DMS79 treated with DMSO at 0.1 percent for 48 hours (cell line): ENCODE measurements at places on chromosomes 2 and 18.

DNA sequence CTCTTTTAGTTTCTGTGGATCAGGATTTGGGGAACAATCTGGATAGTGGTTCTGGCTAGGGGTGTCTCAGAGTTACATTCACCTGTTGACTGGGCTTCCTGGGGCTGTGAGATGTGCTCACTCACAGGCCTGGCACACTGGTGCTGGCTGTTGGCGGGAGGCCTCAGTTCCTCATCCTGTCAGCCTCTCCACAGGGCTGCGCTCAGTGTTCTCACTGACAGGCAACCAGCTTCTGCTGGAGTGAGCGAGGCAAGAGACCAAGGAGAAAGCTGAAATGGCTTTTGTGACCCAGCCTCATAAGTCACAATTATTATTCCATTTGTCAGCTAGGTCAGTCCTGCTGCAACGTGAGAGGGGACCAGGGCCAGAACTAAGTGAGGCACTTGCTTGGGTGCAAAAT lies 180.6 kb upstream of the GLI2 start:
- no peak for DNase-seq

DNA sequence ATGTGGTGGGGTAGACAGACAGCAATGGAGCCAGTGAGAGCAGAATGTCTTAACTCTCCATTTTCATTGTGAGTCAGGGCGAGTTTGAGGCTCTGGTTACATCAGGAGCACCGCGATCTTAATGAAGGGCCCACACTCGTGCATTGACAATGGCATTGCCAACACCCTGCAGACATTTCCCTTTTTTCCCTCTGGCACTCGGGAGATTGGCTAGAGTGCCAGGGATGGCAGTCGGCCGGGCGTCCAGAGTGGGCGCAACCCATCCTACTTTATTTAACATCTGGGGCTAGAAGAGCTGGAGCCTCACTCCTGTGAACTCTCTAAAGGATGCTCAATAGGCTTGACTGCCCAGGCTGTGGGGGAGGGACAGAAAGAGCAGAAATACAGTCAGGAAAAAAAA lies 9.7 kb downstream of the PROKR1 start:
- no peak for DNase-seq

DNA sequence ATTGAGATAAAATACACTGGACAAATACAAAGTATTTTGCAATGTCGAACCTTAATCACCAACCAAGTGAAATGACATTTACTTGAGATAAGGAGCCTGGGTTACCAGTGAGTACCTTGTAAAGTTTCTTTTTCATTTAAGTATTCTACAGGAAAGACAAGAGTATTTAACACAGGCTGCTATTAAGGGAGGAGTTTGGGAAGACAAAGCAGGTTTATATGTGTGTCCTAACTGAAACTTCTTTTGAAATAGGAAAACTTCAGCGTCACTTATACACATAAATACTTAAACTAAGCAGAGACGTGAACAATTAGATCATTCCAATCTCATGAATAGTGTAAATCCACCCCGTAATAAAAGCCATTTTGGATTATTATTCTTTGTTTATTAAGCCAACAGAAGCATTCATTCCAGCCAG lies 126.7 kb upstream of the CYP26B1 start:
- DNase-seq = no peak

DNA sequence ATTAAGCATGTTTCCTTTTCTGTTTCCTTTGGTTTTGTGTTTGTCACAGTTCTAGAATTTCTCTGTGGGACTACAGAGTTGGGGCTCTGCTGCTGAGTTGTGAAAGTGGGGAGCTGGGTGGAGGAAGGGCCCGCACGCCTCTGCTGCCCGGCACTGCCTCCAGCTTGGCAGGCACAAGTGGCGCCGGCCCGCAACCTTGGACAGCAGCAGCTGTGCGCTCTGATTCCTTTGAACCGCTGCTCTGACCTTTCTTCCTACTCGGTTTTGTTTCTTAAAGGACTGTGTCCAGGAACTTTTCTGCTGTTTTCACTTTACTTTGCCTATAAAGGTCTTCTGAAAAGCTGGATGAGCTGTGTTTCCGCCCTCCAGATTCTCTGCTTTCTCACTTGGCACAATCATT lies 137.6 kb upstream of the ALPP start:
- no peak for DNase-seq

- no peak for DNase-seq
Observed at GRCh38 chr2:101806701-101807100, 109.2 kb downstream of the MAP4K4 start.

- DNase-seq = no peak
Observed at GRCh38 chr2:160294889-160295288, 94.8 kb upstream of the ITGB6 start.

- no peak for DNase-seq
Observed at GRCh38 chr2:197372592-197372991, 62.0 kb upstream of the ANKRD44 start.

GRCh38 chr2:239636808-239637207 lies 236.0 kb upstream of the HDAC4 start:
- DNase-seq = no peak

- DNase-seq = no peak
Observed at GRCh38 chr2:233090879-233091278, 30.7 kb downstream of the INPP5D start.

GRCh38 chr18:35027206-35027605 lies 14.0 kb upstream of the MAPRE2 start:
- no peak for DNase-seq
